ENCODE measurements at places on chromosomes 4 and X.
A peak's percentile ranks its signal among the peaks of the same experiment; 100 is the strongest.

DNA sequence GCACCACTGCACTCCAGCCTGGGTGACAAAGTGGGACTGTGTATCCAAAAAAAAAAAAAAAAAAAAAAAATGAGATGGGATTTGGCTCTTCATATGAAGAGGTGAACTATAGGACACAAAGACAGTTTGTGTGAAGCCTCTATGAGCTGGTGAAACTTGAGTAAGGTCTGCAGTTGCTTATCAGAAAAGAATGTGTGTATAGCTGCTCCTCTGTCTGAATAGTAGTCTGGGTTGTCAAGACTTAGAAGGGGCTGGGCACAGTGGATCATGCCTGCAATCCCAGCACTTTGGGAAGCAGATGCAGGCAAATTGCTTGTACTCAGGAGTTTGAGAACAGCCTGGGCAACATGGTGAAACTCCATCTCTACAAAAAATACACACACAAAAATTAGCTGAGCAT lies 82.8 kb downstream of the ARSF start:
- H3K27me3 ChIP-seq: no peaks in the 10 kb centered on the region
- peaks cover 2% of the 10 kb centered on the region for H3K4me1 ChIP-seq
- no peak overlapping the region for H3K27ac ChIP-seq
- peak; percentile 47 for DNase-seq
- H3K4me3 ChIP-seq: no peak overlapping the region
- H3K36me3 ChIP-seq: no peaks in the 10 kb centered on the region

DNA sequence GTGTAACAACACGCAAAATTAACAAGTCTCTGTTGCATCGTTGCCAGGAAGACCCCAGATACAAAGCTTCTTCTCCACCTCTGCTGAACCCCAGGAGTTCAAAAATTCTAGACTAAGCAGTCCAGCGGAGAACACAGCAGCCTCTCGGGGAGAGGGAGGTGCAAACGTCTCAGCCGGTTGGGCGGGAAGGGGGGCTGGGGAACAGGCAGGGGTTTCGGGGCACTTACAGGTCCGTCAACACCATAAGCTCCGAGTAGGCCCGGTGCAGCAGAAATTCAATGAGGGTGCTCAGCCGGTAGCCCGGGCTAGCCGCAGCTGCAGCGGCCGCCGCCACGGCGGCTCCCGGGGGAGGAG lies 394 bp downstream of the MED14 start:
- H3K4me3 ChIP-seq: peak overlapping the region; percentile 74
- peak overlapping the region; percentile 99 for H3K27ac ChIP-seq
- no peaks in the 10 kb centered on the region for H3K27me3 ChIP-seq
- DNase-seq: no peak

- no peak overlapping the region for H3K27ac ChIP-seq
- H3K36me3 ChIP-seq: no peaks in the 10 kb centered on the region
- no peak overlapping the region for H3K4me3 ChIP-seq
- no peaks in the 10 kb centered on the region for H3K27me3 ChIP-seq
- DNase-seq: no peak
- no peaks in the 10 kb centered on the region for H3K4me1 ChIP-seq
These were observed 156.6 kb downstream of the ADGRL3 start for GRCh38 chr4:61356696-61357095.

DNA sequence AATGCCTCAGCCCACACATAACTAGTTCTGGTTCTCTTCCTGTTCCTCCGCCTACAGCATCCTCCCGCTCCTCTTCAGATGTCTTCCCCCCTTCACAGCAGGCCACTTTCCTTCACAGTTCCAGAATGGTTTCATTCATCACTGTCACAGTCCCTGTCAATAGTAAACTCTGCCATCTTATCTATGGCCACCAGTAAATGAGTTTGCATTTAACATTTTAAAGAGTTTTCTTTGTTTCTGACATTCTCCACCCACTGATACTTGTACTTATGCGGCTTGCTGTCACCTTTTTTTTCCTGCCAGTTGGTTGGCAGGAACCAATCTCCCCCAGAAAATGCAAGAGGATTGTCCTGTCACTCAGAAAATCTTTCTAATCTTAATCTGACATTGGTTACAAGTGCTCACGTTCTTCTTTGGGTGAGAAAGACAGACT lies 114.1 kb downstream of the GLUD2 start:
- no peak overlapping the region for H3K27ac ChIP-seq
- no peaks in the 10 kb centered on the region for H3K36me3 ChIP-seq
- DNase-seq: no peak
- H3K4me3 ChIP-seq: no peak overlapping the region

GRCh38 chr4:47155919-47156318 lies 124.6 kb downstream of the GABRB1 start:
- H3K4me1 ChIP-seq: no peaks in the 10 kb centered on the region
- no peaks in the 10 kb centered on the region for H3K27me3 ChIP-seq
- no peak for DNase-seq
- no peak overlapping the region for H3K4me3 ChIP-seq
- no peak overlapping the region for H3K27ac ChIP-seq

DNA sequence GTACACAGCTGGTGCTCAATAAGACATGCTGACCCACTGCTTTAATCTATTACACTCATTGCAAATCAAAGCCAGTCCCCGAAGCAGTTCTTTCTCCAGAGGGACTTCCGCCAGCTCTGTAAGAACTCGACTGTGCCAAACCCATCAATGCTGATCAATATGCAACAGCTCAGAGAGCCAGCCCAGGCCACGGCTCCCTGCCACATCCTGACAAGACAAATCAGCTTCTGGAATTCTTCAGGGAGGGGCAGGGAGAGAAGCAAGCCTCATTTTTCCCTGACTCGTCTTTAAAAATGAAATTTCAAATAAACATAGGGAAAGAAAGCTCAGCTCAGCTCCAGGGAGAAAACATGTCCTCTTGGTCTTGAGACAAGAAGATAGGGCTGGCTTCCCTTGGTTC lies 5.3 kb upstream of the ADRA2C start:
- H3K36me3 ChIP-seq: no peaks in the 10 kb centered on the region
- H3K27ac ChIP-seq: no peak overlapping the region
- H3K4me3 ChIP-seq: no peak overlapping the region
- H3K27me3 ChIP-seq: peaks cover 8% of the 10 kb centered on the region
- no peaks in the 10 kb centered on the region for H3K4me1 ChIP-seq
- DNase-seq: no peak

GRCh38 chr4:177555007-177555574 lies 112.9 kb upstream of the AGA start:
- H3K27ac ChIP-seq: no peak overlapping the region
- H3K4me1 ChIP-seq: no peaks in the 10 kb centered on the region
- H3K4me3 ChIP-seq: no peak overlapping the region
- DNase-seq: no peak
- H3K27me3 ChIP-seq: no peaks in the 10 kb centered on the region

- H3K27me3 ChIP-seq: no peaks in the 10 kb centered on the region
- no peaks in the 10 kb centered on the region for H3K4me1 ChIP-seq
- DNase-seq: peak; percentile 1
- H3K36me3 ChIP-seq: no peaks in the 10 kb centered on the region
These were observed 92.5 kb upstream of the EDA2R start for GRCh38 chrX:66731398-66731797.

GRCh38 chr4:120105472-120105871 lies 38.8 kb upstream of the MAD2L1 start:
- no peak for DNase-seq
- H3K27me3 ChIP-seq: no peaks in the 10 kb centered on the region
- H3K4me3 ChIP-seq: no peak overlapping the region
- H3K27ac ChIP-seq: no peak overlapping the region

GRCh38 chr4:147975933-147976928 lies 244.3 kb downstream of the ARHGAP10 start:
- DNase-seq: peak; percentile 54
- H3K27ac ChIP-seq: no peak overlapping the region
- H3K36me3 ChIP-seq: no peaks in the 10 kb centered on the region
- no peaks in the 10 kb centered on the region for H3K27me3 ChIP-seq

DNA sequence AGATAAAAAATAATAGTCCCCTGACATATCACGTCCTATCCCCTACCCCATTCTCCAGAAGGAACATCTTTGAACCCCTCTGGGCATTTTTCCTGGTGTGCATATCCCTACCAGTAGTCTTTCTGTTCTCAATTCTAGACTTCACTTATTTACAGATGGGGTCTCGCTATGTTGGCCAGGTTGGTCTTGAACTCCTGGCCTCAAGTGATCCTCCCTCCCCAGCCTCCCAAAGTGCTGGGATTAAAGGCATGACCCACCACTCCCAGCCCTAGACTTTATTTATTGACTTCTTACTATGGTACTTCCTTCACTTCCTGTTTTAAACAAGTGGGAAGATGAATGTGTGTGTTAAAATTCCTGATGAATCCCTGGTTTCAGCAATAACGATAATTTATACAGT lies 612 bp upstream of the RRAGB start:
- H3K4me1 ChIP-seq: peaks cover 4% of the 10 kb centered on the region
- H3K4me3 ChIP-seq: peak overlapping the region; percentile 83
- DNase-seq: no peak
- H3K27ac ChIP-seq: no peak overlapping the region
- H3K36me3 ChIP-seq: no peaks in the 10 kb centered on the region

- H3K4me3 ChIP-seq: no peak overlapping the region
- H3K4me1 ChIP-seq: no peaks in the 10 kb centered on the region
- no peaks in the 10 kb centered on the region for H3K27me3 ChIP-seq
- H3K36me3 ChIP-seq: no peaks in the 10 kb centered on the region
- DNase-seq: no peak
- H3K27ac ChIP-seq: no peak overlapping the region
These were observed 371.4 kb downstream of the NLGN4X start for GRCh38 chrX:5857232-5857631.

- H3K4me1 ChIP-seq: no peaks in the 10 kb centered on the region
- no peaks in the 10 kb centered on the region for H3K27me3 ChIP-seq
- H3K36me3 ChIP-seq: no peaks in the 10 kb centered on the region
- no peak overlapping the region for H3K4me3 ChIP-seq
- DNase-seq: no peak
These were observed 389.5 kb upstream of the GRID2 start for GRCh38 chr4:91914176-91914804.

GRCh38 chr4:52510939-52511565 lies 148.0 kb downstream of the USP46 start:
- no peaks in the 10 kb centered on the region for H3K27me3 ChIP-seq
- DNase-seq: no peak
- H3K4me3 ChIP-seq: no peak overlapping the region

GRCh38 chrX:41352329-41352838 lies 18.4 kb downstream of the DDX3X start:
- no peaks in the 10 kb centered on the region for H3K4me1 ChIP-seq
- H3K27me3 ChIP-seq: no peaks in the 10 kb centered on the region
- H3K36me3 ChIP-seq: peaks cover 16% of the 10 kb centered on the region

DNA sequence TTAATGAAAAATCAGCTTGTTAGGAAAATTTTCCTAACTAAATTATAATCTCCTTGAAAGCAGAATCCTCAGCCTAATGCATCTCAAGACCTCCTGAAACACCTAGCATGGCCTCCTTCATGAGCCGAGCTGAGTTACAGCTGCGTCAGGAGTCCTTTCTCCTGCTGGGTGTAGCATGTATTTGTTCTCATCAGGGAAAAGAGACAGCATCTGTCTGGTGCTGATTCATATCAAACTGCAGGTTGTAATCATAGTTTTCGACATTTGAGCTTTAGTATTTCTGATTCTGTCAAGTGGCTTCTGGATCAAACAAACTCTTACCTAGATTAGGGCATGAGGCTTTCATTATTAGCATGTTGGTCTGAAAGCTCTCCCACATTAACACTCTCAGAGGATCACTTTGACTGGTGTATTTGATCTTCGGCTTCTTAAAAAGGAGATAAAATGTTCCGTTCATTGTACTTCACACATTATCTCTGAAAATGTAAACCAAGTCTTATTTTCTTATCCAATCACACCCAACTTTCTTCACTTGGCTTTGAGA lies 140.1 kb upstream of the FRG1 start:
- H3K4me1 ChIP-seq: no peaks in the 10 kb centered on the region
- no peak overlapping the region for H3K4me3 ChIP-seq

- H3K27ac ChIP-seq: no peak overlapping the region
- H3K27me3 ChIP-seq: no peaks in the 10 kb centered on the region
- H3K4me1 ChIP-seq: no peaks in the 10 kb centered on the region
- no peaks in the 10 kb centered on the region for H3K36me3 ChIP-seq
These were observed 316.8 kb upstream of the ZCCHC13 start for GRCh38 chrX:73987166-73987565.

DNA sequence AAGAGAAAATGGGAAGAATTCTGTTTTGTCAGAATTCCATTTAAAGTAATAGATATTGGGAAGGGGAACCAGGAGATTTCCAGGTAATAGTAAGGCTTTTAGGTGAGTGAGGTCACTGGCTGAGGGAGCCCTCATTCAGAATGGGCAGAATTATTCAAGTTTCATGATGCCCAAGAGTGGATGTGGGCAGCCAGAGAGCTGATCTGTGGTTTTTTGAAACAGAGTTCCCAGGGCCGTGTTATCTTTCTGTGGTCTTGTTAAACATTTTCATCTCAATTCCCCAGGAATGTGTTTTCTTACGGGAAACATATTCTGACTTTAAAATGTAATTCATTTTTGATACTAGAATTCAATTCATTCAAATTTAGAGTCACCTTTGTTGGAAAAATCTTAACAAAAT lies 182.0 kb upstream of the AADAT start:
- H3K4me1 ChIP-seq: no peaks in the 10 kb centered on the region
- no peak for DNase-seq
- no peak overlapping the region for H3K4me3 ChIP-seq
- H3K27me3 ChIP-seq: peaks cover 2% of the 10 kb centered on the region
- H3K27ac ChIP-seq: no peak overlapping the region
- H3K36me3 ChIP-seq: no peaks in the 10 kb centered on the region

DNA sequence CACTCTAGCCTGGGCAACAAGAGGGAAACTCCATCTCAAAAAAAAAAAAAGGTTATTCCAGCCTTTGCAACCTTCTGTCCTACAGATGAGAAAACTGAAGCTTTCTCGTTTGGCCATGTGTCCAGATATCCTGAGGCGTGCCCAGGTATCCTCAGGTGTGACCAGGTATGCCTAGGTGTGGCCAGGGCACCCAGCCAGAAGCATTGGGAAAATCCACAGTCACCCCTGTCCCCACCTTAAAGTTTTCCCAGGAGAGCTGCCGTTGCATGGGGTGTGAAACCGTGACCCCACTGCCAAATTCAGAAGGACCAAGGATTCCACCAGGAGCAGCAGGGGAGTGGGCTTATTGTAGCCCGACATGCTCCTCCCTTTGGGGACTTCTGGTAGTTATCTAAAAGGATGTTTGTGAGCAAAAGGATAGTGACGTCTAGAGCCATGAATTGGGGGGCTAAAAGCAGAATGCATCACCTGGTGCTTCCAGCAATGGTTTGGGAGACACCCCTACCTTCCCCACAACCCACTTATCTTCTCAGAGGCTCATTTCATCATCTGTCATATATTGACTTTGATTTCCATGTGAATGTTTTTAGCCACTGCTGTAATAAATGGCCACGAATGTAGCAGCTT lies 4.0 kb upstream of the DHRSX start:
- no peak overlapping the region for H3K27ac ChIP-seq
- H3K4me3 ChIP-seq: no peak overlapping the region
- H3K36me3 ChIP-seq: no peaks in the 10 kb centered on the region
- peaks cover under 1% of the 10 kb centered on the region for H3K4me1 ChIP-seq
